ENCODE measurements at places on chromosomes 3 and 15. TPM values are rescaled to one million over a fixed set of nuclear protein-coding genes. Genes with fewer than 3 reads are reported as not detected.

NPAP1 gene
- not detected for total RNA-seq

CACNA2D2 gene
- total RNA-seq = not detected

PCLAF gene
- 30.7 TPM for total RNA-seq

RETNLB gene
- total RNA-seq = not detected

IL17RB gene
- 0.32 TPM for total RNA-seq

All from fibroblast of villous mesenchyme (primary cell).